NK-92 treated with Interleukin-12 subunit alpha and Interleukin-12 subunit beta, amount 100 ng/mL, for 24 hours (cell line): ENCODE measurements at places on chromosomes 1 and 21.

DNA sequence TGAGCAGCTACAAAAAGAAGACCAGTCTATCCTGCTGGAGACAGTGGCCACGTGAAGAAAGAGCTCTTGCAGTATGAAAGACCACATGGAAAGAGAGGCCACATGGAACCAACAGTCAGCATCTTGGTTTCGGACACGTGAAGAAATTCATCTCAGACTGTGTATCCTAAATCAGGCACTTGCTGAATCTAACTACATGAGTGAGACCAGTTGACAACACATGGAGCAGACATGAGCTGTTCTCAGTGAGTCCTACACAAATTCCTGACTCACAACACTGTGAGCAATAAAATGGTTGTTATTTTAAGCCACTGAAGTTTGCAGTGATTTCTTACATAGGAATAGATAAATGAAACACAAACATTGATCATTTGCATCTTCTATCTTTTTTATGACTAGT, 2.4 kb upstream of the TAF1A start:
- DNase-seq, result no peak

GRCh38 chr1:61081686-61082310, 563 bp upstream of the NFIA start:
- no peak for DNase-seq

DNA sequence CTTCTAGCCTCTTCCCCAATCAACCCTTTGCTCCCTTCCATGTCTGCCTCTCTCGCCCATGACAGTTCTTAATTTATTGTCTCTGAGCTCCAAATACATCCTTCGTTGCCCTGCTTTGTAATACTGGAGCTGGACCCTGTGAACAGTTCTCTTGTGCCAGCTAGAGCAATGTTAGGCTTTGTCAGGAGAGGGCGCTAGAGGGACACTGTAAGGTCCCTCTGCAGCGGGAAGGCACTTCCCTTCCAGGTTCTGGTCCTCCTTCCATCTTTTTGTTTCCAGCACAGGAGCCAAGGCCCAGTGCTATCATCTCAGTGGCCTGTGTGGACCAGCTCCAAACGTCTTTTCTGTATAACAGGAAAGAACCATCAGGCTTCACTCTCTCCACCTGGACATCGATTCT, 95.9 kb downstream of the PTPRU start:
- DNase-seq, result no peak

- DNase-seq, result no peak
Observed at GRCh38 chr1:158067662-158068061, 74.2 kb downstream of the KIRREL1 start.

DNA sequence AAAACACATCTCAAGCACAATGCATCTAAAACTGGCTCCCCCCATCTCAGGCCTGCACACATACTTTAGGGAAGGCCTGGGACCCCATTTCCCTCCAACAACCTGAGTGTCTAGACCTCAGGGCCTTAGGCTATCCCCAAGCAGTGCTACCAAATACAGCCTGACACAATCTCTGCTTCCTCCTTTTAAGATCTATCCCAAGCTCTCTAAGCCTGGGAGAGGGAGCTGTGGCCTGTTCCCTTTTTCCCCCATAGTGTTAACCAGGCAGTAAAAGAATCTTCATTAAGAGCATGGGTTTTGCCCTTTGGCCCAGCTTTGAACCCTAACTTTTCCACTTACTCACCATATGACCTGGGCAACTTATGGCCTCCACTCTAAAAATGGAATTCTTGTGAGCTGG, 10.8 kb upstream of the COL8A2 start:
- DNase-seq, result no peak

- DNase-seq, result no peak
Observed at GRCh38 chr1:87981386-87981785, 652.7 kb downstream of the LMO4 start.

DNA sequence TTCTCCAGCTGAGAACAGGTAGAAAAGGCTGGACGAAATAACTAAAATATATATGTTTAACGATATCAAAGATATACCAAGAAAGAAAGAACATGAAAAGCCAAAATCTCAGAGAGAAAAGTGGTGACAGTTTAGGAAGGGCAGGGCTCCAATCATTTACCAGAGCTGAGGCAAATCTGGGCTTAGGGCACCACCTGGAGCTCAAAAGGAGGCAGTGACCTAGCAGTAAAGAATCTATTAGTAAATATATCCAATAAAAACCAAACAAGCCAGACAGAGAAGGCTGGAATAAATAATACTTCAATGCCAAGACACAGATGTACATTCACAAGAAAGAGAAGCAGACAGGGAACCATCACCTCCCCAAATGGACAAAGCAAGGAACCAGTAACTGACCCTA, 43.5 kb downstream of the CHIA start:
- DNase-seq, result no peak

DNA sequence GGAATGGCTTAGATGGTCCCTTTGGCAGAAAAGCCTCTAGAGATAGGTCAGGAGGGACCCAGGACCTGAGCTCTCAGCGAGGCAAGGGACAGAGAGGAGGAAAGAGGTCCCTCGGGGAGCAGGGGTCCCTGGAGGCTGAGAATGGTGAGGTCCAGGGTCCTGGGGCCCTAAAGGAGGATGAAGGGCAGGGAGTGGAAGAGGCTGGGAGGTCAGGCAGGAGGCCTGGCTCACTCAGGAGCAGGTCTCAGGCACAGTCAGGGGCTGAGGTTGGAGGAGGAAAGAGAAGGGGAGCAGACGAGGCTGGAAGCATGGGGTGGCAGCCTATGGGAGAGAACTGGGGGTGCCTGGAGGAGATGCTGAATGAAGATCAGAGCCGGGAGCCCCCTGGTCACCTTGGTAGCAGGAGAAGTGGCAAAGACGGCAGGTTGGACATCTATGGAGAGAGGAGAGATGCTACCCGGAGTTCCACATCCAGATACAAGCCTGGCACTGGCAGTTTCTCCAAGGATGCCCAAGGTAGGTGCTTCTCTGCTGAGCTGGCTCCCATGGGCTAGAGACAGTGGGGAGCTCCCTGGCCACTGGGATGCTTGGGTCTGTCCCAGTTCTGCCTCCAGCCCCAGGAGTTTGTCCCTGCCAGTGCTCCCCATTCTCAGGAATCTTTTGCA, 22.6 kb downstream of the IGFN1 start:
- DNase-seq, result no peak

- DNase-seq, result no peak
Observed at GRCh38 chr1:151944126-151944856, 35.0 kb upstream of the THEM4 start.

- DNase-seq, result no peak
Observed at GRCh38 chr1:65490231-65491009, 70.0 kb downstream of the LEPR start.

GRCh38 chr1:185834371-185834905, 100.2 kb downstream of the HMCN1 start:
- no peak for DNase-seq

- no peak for DNase-seq
Observed at GRCh38 chr1:29706936-29707335, 470.6 kb downstream of the PTPRU start.

DNA sequence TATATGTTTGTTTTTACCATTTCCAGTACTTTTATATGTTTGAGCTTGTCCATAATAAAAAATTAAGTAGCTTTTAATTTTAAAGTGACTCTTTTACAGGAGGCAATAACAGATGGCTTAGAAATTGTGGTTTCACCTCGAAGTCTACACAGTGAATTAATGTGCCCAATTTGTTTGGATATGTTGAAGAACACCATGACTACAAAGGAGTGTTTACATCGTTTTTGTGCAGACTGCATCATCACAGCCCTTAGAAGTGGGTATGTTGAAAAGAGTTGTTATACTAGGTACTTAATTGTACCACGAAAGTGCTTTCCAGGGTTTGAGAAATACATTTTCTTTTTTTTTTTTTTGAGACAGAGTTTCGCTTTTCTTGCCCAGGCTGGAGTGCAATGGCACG, 46.1 kb downstream of the RNF2 start:
- DNase-seq, result no peak

- DNase-seq, result no peak
Observed at GRCh38 chr1:111594306-111594693, 25.3 kb upstream of the RAP1A start.

- no peak for DNase-seq
Observed at GRCh38 chr1:199151634-199152425, 513.0 kb downstream of the PTPRC start.

DNA sequence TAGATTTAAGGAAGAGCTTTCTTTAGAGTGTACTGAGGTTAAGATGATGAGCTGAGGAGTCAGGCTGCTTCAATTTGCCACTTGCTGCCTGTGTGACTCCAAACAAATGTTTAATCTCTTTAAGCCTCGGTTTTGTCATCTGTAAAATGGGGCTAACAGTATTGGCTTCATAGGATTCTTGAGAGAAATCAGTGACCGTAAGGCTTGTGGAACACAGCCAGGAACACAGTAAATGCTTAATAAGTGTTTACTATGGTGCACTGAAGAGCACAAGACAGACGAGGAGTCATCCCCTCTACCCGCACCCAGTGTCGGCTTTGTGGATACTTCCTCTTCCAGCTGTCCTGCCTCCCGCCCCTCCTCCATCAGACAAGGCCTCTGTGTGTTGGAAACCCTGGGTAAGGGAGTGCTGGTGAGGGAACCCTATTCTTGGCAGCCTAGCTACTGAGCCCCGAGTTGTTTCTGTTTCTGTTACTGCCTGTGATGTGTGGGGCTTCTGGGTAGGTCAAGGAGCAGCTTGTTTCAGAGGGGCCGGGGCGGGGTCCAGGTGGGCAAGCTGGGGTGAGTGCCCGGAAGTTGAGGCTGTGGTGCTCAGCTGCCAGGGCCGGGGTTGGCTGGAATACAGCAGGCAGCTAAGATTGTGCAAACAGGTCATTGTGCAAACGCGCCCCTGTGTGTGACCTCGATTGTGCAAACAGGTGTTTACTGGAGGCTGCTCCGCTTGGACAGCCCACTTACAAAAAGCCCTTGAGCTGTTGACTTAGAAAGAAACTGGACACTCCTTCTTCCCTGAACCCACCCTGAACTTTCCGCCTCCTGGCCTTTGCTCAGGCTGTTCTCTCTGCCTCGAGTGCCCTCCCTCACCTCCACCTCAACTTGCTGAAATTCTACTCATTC, 4.0 kb upstream of the CSF3R start:
- no peak for DNase-seq

GRCh38 chr1:158771950-158772866, at the start of gene OR6N1:
Gene OR6N1 (minus strand): TSS chr1:158772195. CDS start chr1:158766682, 5,513 bp downstream.
- no peak for DNase-seq

DNA sequence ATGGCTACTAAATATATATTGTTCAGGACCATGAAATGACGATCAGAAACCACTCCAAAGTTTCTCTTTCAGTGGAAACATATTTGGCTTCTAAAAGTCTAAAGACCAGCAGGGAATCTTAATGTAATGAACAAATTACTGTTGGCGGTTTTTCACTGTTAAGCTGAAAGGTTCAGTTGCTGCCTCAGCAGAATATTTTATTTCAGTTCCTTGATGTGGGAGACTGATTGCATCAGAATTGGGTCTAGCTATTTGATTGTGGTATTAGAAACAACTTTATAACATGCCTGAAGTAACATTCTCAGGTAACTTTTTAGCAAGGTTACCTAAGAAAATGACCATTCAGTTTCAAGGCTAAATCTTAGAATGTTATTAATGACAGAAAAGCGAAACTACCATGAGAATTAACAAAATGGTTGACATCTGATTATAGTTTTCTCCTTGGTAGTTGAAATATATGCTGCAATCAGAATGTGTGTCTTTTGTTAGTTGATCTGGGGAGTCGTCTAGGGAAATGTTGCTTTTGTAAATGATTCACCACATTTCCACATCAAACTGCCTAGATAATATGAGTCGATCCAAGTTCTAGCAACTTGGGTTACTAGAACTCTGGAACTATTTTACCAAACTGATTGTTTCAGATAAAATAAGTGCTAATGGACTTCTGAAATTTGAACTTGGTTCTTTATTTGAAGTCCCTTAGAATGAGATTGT, 200.4 kb downstream of the HMCN1 start:
- DNase-seq, result no peak
